ENCODE measurements at places on chromosomes 12 and 14.

GRCh38 chr12:53939141-53940108 lies 794 bp downstream of the HOXC13 start:
- DNase-seq = peak; percentile 20

- no peak for DNase-seq
Measured at GRCh38 chr14:100409003-100409360, 85.8 kb downstream of the SLC25A47 start.

DNA sequence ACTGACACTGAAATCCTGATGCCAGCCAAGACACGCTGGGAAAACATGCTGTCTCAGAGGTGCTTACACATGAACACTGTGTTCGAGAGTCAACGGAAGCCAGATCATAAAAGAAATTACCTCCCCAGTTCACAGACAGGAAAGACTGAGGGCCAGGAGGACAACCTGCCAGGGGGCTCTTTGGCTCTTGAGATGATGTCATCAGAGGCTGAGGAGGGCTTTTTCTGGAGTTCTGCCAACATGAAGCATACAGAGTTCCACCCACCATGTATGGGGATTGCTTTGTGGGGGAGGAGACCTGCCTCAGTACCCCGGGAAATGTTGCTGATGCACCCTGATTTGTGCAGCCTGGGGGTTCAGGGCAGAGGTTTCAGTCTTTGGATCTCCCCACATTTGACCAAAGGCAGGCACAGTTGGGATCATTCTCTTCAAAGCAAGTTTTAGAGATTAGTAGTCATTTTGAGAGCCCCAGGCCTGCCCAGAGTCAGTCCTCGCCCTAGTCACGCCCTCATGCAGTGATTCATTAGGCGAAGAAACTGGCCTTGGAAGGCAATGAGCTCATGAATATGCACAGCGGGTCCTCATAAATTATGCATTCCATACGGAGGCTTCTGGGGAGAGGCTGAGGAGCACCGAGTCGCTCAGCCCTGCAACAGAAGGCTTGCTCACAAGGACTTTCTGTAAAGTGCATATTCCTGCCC lies 34.9 kb upstream of the EML1 start:
- peak; percentile 87 for DNase-seq

DNA sequence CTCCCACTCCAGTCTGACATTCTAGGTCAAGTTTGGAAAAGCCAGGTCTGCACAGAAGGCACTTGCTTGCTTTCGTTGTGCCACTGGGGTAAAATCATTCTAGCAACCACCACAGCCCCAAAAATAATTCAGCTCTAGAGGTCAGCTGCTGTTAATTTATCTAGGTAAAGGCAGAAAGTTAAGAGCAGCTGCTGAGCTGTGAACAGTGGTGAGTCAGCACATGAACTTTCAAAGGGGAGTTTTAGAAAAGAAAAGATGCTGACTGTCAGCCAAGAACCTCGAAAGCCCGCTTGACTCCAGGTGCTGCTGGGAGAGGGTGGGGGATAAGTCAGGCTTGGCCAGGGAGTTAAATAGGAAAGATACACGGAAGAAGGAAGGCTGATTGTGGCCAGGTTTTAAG lies 12.7 kb downstream of the CCDC197 start:
- DNase-seq = peak; percentile 78

- DNase-seq = no peak
Measured at GRCh38 chr14:33946679-33947476, 4.0 kb downstream of the EGLN3 start.

- peak; percentile 95 for DNase-seq
Measured at GRCh38 chr14:70707138-70708038, 65.7 kb downstream of the TTC9 start.

DNA sequence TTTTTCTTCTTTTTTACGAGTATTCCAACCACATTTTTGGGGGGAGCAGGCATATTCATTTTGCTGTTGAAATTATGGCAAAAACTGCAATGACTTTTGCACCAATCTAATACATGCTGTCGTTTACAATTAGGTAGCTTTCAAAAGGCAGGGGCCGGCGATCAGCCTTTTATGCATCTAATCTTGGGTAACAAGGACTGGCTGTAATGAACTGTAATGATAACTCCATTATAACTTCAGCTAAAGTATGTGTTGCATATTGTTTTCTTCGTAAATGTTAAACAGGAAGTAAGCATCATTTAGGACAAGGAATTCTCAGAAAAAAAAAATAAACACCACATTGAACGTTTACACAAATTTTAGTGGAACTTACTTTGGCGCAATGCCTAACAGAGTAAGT lies 30.3 kb upstream of the KLRF1 start:
- no peak for DNase-seq

- peak; percentile 35 for DNase-seq
Measured at GRCh38 chr14:99472937-99473336, 7.7 kb downstream of the SETD3 start.

DNA sequence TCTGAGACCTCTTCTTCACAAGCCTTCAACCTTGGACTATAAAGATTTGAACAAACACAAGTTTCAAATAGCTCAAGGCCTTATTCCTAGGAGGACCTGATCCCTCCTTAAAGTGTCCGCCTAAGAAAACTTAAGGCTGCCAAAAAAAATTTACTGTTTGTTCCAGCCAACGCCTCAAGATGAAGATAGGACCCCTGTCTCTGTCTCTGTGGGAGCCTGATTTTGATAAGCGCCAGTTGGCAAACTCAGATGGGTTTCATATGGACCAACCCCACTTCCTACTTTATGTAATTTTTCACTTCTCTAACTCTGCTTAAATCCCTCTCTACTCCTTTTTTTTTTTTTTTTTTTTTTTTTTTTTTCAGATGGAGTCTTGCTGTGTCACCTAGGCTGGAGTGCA lies 11.0 kb downstream of the FKBP3 start:
- DNase-seq = no peak

- peak; percentile 21 for DNase-seq
Measured at GRCh38 chr12:24562771-24563431, 386.0 kb downstream of the BCAT1 start.

DNA sequence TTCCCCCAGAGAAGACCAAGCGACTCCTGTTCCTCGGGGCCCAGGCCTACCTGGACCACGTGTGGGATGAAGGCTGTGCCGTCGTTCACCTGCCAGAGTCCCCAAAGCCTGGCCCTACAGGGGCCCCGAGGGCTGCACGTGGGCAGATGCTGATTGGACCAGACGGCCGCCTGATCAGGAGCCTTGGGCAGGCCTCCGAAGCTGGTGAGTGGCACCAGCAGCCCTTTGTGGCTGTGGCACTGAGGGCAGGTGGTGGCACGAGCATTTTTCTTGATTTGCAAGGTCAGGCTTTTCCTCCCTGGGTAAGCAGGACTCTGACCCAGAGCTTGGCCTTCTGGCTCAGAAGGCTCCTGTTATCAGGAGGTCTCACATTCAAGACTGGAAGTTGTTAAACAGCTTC lies 2.7 kb downstream of the SIVA1 start:
- DNase-seq = no peak

DNA sequence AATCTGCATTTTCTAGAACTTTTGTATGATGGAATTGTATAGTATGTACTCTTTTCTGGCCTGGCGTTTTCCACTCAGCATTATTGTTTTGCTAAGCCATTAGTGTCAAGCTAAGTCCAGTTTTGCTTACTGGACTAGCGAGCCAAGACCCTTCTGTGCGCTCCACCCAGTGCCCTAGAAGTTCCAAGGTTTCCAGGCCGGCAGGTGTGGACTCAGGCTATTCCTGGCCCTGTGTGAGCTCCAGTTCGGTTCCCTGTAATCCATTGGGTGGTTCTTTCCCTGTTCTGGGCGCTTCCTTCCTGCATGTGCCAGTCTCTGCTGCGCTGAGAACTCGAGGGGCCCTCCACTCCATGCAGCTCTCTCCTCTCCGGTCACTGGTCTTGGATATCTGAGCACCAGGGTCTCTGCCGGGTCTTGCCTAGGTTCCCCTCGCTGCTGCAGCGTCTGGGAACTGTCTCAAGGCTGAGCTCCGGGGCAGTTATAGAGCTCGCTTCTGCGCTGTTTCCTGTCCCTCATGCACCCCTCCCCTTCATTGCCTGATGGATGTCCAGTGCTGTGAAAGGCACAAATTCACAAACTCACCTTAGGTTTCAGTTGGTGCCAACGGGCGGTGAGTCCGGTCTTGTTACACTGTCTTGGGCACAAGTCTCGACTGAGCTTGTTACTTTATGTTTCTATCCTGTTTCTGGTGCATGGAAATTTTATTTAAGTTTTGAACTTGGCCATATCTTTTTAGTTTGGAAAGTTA lies 100.8 kb downstream of the ADGRD1 start:
- no peak for DNase-seq

DNA sequence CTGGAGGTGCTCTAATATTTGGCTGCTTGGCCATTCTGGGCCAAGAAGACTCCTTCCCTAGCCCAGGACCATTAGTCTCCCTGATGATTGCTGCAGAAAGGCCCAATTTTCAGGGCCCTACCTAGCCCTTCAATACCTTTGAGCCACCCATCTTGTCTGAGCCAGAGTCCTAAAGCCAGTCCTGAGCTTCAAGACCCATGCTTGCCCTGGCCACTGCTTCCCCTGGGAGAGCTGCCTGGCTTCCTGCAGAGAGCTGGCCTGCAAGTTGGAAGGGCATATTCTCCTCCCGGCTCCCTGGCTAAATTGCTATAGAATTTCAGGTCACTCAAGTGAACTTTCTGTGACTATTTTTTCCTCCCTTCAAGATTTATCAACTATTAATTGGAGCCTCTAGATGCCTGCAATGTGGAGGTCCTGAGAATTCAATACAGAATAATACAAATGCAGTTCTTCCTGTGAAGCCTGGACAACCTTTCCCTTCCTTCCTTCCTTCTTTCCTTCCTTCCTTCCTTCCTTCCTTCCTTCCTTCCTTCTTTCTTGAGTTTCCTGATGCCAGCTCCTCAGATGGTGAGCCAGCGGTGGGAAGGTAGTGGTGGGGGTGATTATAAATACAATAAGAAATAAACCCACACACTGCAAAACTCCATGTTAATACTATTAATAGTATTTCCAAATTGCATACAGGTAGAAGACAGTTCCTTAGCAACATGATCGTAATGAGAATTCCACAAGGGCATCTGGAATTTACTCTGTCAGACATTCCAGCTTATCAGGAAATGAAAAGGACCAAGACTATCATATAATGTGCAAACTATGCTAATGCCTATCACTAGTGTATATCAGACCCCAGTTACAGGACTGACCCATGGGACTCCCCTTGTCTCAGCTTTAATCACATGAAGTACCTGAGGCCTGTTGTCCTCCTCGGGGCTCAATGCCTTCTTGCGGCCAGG lies 108.1 kb downstream of the ZFP36L1 start:
- peak; percentile 77 for DNase-seq

Data from kidney tubule cell (primary cell).